ENCODE measurements at places on chromosomes 2 and 18. TPM values are rescaled to one million over a fixed set of nuclear protein-coding genes. Genes with fewer than 3 reads are reported as not detected.

FARSB gene
- 11.1 TPM for total RNA-seq

CBLN2 gene
- total RNA-seq = 0.40 TPM

BOD1L2 gene
- total RNA-seq = not detected

DSC2 gene
- 15.4 TPM for total RNA-seq

RIT2 gene
- total RNA-seq = not detected

SOX11 gene
- total RNA-seq = 0.73 TPM

CDKL4 gene
- not detected for total RNA-seq

PAX3 gene
- total RNA-seq = 0.31 TPM

DRC1 gene
- total RNA-seq = not detected

LCT gene
- not detected for total RNA-seq

SERPINB3 gene
- total RNA-seq = 70.3 TPM

RAPGEF4 gene
- 3.1 TPM for total RNA-seq

AQP4 gene
- not detected for total RNA-seq

OTX1 gene
- total RNA-seq = not detected

MROH2A gene
- total RNA-seq = not detected

ELOA2 gene
- total RNA-seq = not detected

MGAT4A gene
- 14.9 TPM for total RNA-seq

HOXD8 gene
- total RNA-seq = 4.3 TPM

PUM2 gene
- 61.5 TPM for total RNA-seq

SUMO1 gene
- 54.9 TPM for total RNA-seq

HIBCH gene
- 19.5 TPM for total RNA-seq

ACMSD gene
- total RNA-seq = not detected

PIEZO2 gene
- total RNA-seq = 1.4 TPM

CRACDL gene
- total RNA-seq = 2.4 TPM

AOX1 gene
- 36.7 TPM for total RNA-seq

CCL20 gene
- total RNA-seq = 3.1 TPM

GAREM2 gene
- 5.5 TPM for total RNA-seq

KCNIP3 gene
- 41.4 TPM for total RNA-seq

ZNF804A gene
- total RNA-seq = under 0.01 TPM

KRTCAP3 gene
- total RNA-seq = 1.1 TPM

GKN1 gene
- total RNA-seq = 0.62 TPM

GPBAR1 gene
- total RNA-seq = 1.8 TPM

SAG gene
- not detected for total RNA-seq

REG1B gene
- not detected for total RNA-seq

EGR4 gene
- not detected for total RNA-seq

MDH1 gene
- total RNA-seq = 229 TPM

GCA gene
- total RNA-seq = 18.5 TPM

VSNL1 gene
- 0.93 TPM for total RNA-seq

GALNT1 gene
- total RNA-seq = 49.0 TPM

SNED1 gene
- total RNA-seq = 19.5 TPM

ANTXR1 gene
- 116 TPM for total RNA-seq

MC4R gene
- total RNA-seq = 1.0 TPM

PSME4 gene
- 58.2 TPM for total RNA-seq

GPR155 gene
- 45.9 TPM for total RNA-seq

C2orf66 gene
- 0.13 TPM for total RNA-seq

WNT10A gene
- not detected for total RNA-seq

UCN gene
- total RNA-seq = 2.3 TPM

CCDC141 gene
- total RNA-seq = 4.3 TPM

SCYGR7 gene
- not detected for total RNA-seq

COL3A1 gene
- total RNA-seq = 304 TPM

PROM2 gene
- total RNA-seq = 2.3 TPM

NETO1 gene
- total RNA-seq = not detected

All from gastroesophageal sphincter (tissue), 4 donors.